ENCODE measurements at places on chromosomes 7 and 10.

DNA sequence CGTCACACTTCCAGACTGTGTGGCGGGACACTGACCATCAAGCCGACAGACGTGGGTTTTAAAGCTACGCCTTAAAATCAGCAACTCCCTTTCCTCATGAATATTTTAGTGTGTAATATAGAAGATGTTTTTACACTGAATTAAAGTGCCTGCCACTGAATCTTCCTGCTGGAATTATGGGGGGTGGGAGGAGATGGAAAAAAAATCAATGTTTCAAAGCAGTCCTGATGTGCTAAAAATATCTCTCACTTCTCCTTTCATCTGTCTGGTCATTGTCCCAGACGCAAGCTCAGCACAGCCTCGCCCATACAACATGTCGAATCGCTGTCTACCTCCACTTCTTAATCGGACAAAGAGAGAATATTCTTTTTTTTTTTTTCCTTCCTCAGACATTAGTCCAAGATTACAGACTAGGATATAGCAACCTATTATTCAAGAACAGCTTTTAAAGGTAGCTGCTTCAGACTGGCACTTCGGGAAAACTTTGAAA, 165.1 kb upstream of the KLF14 start:
- DNase-seq = no peak

- DNase-seq = no peak
Measured at GRCh38 chr10:9015005-9015404, 960.5 kb downstream of the GATA3 start.

- DNase-seq = no peak
Measured at GRCh38 chr10:51231754-51232153, 157.5 kb downstream of the PRKG1 start.

GRCh38 chr7:15043931-15044330, 141.4 kb upstream of the DGKB start:
- no peak for DNase-seq
